Lower lobe of right lung (tissue), 2 donors: ENCODE measurements at places on chromosomes 4 and X. TPM values are rescaled to one million over a fixed set of nuclear protein-coding genes. Genes with fewer than 3 reads are reported as not detected.

The CTAG2 gene
- not detected for total RNA-seq

DNA sequence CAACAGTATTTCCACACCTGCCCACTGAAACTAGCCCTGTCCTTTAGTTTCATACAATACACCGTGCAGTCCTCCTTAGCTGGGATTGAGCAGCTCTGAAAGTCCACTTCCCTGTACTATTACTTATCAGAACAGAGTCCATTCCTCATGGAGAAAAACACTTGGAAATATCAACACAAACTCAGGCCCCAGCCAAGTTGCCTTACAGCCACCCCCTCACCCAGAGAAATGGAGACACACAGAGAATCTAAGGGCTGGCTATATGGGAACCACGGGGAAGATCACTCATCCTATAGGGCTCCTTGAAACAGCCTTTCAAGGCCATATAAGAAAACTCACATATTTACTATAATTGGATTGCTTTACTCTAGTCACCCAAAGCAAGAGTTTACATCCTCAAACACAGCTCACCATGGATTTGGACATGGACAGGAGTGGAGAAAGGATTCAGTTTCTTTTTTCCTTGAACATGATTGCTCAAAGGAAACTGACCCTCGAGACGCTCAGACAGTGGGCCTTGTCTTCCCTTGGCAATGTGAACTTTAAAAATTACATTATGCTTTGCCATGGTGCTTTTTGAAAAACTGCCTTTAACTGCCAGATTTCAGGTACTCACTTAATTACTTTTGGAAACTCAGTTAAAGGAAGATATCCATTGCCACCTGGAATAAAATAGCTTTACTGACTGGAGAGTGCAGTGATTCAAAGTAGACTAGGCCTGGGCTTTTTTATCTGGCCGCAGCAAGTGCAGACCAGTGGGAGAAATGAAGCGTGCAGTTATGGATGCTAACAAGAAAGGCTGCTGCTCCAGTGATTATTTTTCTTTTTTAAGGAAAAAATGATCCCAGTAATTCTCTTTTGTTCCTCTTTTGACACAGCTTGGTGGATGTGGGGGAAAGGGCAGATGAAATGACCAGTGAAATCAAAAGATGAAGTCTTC, 1.6 kb downstream of the SCARB2 start:
- no peak for DNase-seq

The BRS3 gene
- not detected for total RNA-seq

GRCh38 chrX:69024161-69024736, 141.0 kb downstream of the PJA1 start:
- DNase-seq, result no peak

The FAM120C gene
- 9.0 TPM for total RNA-seq

GRCh38 chr4:188821500-188821899, 682.3 kb downstream of the TRIML1 start:
- no peak for DNase-seq

- DNase-seq, result no peak
Measured at GRCh38 chr4:47167081-47168035, 136.0 kb downstream of the GABRB1 start.

DNA sequence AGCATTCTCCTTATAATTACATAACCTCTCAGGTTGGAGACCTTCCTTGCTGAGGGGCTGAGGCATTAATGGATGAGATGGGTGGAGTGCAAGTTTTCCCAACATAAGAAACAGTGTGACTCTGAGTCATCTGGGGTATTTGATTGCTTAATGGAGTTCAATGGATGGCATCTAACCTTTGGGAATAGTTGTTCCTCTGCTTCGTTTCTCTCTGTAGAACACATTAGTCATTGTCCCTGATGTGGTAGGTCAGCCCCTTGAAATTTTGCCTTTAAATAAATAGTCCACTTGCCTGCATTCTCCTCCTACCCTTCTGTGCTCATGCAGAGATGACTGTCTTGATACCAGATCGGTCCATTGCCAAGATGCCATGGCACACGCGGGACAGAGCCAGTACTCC, 38.6 kb downstream of the SLITRK2 start:
- DNase-seq, result no peak

DNA sequence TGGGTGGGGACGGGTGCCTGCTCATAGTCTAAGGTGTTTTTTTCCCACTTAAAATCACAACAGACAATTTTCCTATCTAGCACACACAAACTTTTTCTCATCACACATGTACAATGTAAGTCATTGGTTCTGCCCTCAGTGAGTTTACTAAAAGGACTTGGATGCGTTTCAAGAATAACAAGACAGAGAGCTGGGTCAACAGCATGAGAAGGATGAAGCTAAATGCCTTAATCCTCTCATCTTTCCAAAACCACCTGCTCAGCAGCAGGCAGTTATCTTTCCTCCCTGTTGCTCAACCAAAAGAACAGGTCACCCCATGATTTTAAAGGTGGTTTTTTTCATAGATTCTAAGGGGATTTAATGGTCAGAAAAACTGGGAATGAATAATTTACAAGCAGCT, 40.1 kb downstream of the OFD1 start:
- DNase-seq, result no peak

DNA sequence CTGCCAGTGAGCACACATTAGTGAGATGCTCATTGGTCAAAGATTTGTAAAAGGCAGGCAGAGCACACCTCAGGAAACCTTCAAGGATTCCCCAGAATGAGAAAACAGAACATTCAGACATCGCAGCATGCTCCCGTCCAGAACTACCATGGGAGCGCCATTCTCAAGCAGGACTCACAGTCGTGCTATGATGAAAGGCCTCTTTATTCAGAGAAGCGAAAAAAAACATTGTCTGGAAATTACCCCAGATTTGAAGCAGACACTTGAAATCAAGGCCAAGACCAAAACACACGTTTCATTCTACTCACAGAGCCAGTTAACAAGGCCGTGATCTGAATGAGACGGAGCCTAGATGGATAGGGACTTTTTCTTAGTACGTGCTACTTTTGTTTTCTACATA, 961.8 kb upstream of the TENM3 start:
- no peak for DNase-seq

The FAAH2 gene
- 6.1 TPM for total RNA-seq

The ART3 gene
- total RNA-seq, result not detected

The PIM2 gene
- total RNA-seq, result 20.6 TPM

The SYP gene
- total RNA-seq, result 4.2 TPM

The GYPE gene
- 2.5 TPM for total RNA-seq

The RADX gene
- 3.7 TPM for total RNA-seq

The MAGEA2 gene
- not detected for total RNA-seq

DNA sequence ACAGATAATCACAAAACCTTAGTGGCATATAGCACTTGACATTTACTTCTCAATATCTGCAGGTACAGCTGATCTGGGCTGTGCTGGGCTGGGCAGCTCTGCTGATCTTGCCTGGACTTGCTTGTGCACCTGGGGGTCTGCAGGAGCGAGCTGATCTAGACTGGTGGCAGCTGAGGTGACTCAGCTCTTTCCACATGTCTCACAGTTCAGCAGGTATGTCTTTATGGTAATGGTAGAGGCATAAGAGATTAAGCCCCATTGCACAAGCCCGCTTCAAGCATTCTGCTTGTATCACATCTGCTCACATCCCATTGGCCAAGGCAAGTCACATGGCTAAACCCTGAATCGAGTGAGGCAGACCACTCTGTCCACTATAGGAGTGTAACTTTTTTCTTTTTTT, 506.7 kb downstream of the BCOR start:
- no peak for DNase-seq

The CT45A1 gene
- not detected for total RNA-seq

The GNRHR gene
- not detected for total RNA-seq

The PRRG3 gene
- total RNA-seq, result 1.1 TPM
